AG10803 (cell line): ENCODE measurements at places on chromosomes 1 and 21.

GRCh38 chr21:36465478-36465877 is 14.4 kb downstream of the CLDN14 start:
- DNase-seq: no peak

DNA sequence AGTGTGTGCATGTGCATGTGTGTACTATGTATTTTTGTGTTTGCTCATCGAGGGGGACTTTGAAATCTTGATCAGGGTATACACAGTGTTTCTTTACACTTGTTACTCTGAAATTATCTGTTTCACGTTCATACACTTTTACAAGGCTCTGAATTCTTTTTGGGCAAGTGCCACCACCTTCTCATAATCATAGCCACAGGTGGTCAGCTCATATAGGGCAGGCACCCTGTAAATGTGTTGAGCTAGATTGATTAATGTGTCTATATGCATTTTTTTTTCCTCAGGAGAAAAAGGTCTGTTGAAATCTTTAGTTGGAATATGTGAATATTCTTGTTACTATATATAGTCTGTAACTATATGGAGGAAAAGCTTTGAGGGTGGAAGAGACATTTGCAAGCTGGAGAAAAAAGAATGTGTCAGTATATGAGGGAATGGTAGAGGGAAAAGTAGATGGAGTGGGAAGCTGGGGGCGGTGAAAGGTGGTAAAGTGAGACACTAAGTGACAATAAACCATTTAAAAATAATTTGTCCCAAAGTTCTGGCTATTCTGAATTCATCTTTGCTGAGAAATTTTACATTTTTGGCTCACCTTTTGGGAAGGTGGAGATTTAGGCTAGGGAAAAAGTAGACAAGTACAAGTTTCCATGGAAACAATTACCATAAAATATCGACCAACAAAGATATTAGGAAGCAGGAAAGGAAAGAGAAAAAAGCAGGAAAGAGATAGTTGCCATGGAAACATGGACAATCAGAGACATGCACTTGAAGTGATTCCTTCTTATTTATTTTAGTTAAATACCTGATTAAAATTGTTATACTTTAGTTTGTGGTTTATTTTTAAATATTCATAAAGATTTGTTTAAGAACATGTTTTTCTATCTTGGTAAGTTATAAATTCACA is 277.5 kb downstream of the PDE4B start:
- no peak for DNase-seq

DNA sequence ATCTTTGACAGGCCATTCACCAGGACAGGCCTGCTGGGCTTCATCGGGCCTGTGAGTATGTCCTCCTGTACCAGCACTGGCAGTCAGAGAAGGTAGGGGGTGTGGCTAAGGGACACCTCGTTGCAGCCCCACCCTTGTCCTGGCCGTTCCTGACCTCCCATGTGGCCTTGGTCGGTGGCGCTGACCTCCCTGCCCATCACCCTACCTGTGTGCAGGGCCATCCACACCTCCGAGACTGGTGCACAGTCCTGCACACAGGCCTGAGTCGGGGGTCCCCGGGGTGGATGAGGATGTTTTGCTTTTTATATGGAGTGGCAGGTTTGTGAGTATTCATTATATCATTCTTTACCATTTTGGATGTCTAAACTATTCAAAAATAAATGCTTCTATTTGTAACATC is 59.0 kb downstream of the S100B start:
- no peak for DNase-seq

- DNase-seq: no peak
Measured at GRCh38 chr1:18513995-18514394, 33.3 kb downstream of the KLHDC7A start.

- DNase-seq: no peak
Measured at GRCh38 chr1:113041569-113042284, 31.3 kb upstream of the LRIG2 start.

DNA sequence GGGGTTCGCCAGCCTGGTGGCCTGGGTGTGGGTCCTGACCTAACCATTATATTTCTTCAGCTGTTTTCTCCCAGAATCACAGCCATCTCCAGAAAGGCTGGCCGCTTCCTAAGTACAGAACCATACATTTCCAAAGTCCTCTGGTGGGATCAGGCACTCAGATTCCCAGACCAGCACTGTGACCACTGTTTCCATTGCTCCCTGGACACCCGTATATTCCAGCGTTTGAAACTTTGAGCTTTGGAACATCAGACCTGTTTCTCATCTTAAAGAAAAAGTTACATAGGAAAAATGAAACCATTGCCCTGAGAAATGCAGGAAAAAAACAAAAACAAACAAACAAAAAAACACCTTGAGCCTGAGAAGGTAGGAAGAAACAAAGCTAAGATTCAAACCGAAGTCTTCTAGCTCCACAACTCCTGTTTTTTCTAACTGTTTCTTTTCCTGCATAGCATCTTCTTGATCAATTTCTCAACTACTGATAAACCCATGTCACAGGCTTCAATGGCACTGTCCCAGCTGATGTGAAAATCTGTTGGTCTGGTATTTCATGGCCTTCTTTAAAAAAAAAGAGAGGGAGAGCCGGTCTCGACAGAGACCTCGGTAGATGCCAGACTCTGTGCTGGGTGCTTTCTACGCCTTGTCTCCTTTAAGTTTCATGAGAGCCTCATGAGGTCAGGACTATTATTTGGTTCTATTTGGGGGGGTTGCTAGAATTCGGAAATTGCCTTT is 221.3 kb downstream of the TOMM20 start:
- DNase-seq: no peak

- DNase-seq: no peak
Measured at GRCh38 chr1:109479311-109479710, 4.4 kb upstream of the ATXN7L2 start.

DNA sequence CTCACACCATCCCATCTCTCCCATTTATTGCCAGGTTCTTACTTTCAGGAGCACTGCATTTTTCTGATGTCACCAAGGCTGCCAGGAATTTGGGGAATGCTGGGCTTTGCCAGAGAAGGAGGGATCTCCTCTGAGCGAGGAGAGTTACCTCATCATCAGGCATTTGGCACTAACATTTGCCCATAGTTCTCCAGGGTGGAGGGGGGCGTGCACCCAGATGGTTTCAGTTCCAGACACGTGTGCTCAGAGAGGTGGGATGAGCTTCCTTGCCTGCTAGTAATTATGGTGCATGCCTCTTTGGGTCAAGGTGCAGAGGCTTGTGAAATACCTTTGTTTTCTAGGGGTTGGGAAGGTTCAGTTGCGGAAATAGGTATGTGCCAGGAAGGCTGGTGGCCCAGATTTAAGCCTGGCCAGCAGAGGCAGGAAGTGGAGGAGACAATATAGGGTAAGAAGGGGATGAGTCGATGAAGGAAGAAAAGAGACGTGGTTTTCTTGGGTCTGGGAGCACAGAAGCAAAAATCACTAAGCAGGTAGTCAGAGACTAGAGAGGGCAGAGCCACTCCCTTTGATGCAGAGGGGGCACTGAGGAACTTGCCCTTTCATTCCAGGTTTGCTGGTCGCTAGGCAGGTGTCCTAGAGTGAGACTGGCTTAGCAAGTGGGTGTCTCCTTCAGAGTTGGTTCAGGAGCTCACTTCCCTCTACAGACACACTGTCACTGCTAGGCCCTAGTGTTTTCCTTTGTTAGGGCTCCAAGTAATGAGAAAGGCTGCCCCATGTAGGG is 7.2 kb downstream of the TUFT1 start:
- peak; percentile 98 for DNase-seq

GRCh38 chr1:33312413-33312749 is 8.5 kb downstream of the A3GALT2 start:
- no peak for DNase-seq

GRCh38 chr21:34061983-34062382 is 11.4 kb upstream of the MRPS6 start:
- no peak for DNase-seq

- no peak for DNase-seq
Measured at GRCh38 chr1:41525891-41526587, 41.6 kb upstream of the EDN2 start.

- peak; percentile 0 for DNase-seq
Measured at GRCh38 chr1:106022312-106022902, 1034.1 kb upstream of the PRMT6 start.

DNA sequence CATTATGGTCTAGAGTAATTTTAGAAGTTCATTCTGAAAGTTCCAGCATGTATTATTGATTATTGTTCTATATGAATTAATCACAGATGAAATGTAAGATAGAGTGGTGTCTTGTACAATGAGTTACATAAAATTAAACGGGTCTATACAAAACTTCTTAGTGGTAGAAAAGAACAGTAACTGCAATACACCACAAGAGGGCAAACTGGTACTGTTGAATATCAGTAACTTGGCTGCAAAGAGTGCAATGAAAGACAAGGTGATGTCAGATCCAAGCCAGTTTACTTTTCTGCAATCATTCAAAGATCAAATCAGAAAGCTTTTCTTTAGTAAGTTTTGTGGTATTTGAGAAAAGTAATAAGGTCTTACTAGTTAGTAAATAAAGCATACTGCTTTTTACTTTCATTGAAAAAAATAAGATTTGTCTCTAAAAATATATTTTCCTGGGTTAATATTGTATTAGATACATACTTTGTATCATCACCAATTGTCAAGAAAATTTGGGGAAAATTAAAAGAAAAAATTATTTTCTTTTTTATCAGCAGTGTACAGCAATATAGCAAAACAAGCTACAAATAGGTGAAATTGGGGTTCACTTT is 66.4 kb upstream of the BTG3 start:
- peak; percentile 74 for DNase-seq

DNA sequence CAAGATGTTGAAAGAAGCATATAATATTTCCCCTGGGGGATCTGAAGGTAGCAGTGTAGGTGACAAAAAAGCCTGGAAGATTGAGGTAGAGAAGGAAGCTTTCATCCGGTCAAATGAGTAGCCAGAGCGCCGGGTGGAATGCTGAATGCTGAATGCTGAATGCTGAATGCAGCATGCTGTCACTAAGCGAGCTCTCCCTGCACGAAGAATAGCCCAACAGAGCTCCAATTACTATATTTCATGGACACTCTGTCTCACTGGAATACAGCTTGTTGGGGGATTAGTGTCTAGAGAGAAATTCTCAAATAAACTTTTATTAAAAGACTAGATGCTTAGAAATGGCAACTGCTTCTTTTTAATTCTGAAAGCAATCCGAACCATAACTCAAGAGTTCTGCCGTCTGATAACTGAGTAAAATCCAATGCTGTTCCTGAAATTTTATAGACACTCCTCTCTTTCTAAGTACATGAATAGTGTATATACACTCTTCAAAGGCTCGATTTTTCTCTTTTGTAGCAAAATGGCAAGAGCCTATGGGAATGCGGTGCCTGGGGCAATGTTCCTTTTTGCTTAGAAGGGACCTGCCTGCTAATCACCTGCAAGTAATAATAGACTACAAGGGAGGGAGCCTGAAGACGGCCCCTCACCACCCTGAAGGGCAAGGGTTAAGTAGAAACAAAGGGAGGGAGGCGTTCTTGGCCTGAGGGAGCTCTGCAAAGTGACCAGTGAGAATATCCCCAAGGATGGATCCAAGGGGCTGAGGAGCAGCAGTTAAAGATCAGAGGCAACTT is 203.7 kb upstream of the ESRRG start:
- no peak for DNase-seq

GRCh38 chr1:187460093-187460492 is 631.3 kb downstream of the PLA2G4A start:
- no peak for DNase-seq

DNA sequence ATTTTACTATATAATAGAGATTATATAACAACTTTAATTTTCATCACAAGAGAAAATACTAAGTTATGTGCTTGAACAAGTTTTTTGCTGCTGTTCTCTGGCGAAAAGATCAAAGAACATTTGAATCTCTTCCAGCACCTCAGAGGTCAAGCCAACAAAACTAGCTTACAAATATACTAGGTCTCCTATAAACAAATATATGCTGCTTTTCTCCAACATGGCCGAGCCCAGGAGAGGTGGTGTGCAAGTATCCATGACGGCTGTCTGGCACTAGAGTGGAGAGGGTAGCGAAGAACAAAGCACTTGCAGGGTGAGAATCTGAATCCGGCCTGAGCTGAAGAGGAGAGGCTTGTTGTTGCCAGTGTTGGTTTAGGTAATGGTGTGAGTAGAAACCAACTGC is 7.5 kb upstream of the FMO3 start:
- DNase-seq: no peak

GRCh38 chr1:86997538-86997937 is 83.1 kb downstream of the HS2ST1 start:
- DNase-seq: no peak

GRCh38 chr1:39360731-39361130 is 130.7 kb upstream of the BMP8A start:
- DNase-seq: peak; percentile 18

- peak; percentile 6 for DNase-seq
Measured at GRCh38 chr1:107695341-107695740, 269.6 kb downstream of the VAV3 start.

DNA sequence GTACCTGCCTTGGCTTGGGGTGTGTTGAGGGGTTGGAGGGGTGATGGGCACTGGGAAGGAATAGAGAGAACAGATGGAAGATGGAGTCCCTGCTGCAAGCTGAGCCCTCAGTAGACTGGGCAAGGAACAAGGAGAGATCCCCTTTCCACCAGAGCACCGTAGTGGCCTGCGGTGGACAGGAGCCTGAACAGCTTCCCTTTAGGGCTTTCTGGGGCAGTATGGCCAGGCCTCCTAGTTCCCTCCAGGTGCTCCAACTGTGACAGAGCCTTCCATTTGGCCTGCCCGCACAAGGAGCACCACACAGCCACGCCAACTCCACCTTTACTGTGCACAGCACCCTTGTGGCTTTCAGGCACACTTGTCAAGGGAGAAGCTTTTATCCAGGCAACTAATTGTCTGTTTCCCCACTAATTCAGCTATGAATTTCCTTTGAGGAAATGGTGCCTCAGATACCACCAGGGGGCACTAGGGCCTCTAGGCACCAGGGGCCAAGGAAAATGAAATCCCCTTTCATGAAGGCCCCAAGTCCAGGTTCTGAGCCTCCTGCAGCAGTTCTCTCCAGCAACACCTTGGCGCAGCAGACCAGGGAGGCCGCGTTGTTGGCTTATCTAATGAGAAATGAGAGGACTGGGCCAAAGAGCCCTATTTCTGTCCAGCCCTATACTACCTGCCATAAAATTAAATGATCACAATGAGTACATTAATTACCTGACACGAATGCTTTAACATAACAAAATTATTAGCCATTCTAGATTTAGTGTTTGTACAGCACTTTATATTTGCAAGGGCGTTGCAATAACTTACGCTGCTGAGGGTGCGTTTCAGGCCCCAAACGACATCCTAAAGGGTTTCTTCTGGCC is 23.1 kb upstream of the ERI3 start:
- peak; percentile 48 for DNase-seq

- peak; percentile 31 for DNase-seq
Measured at GRCh38 chr1:147177611-147178380, 5.5 kb upstream of the PRKAB2 start.
